ENCODE measurements at places on chromosomes 2 and 18. TPM values are rescaled to one million over a fixed set of nuclear protein-coding genes. Genes with fewer than 3 reads are reported as not detected.

GRCh38 chr2:170237572-170238120 lies 59.7 kb downstream of the MYO3B start:
- no peak overlapping the region for H3K27ac ChIP-seq
- no peaks in the 10 kb centered on the region for H3K36me3 ChIP-seq
- DNase-seq: no peak
- no peak overlapping the region for H3K4me3 ChIP-seq

GRCh38 chr18:36638224-36638623 lies 190.6 kb downstream of the TPGS2 start:
- H3K36me3 ChIP-seq: no peaks in the 10 kb centered on the region
- no peak for DNase-seq
- H3K27me3 ChIP-seq: no peaks in the 10 kb centered on the region
- H3K27ac ChIP-seq: no peak overlapping the region

GRCh38 chr2:172288603-172289002 lies 138.8 kb upstream of the ITGA6 start:
- no peaks in the 10 kb centered on the region for H3K27me3 ChIP-seq
- H3K27ac ChIP-seq: no peak overlapping the region
- H3K36me3 ChIP-seq: no peaks in the 10 kb centered on the region
- H3K4me3 ChIP-seq: no peak overlapping the region

DNA sequence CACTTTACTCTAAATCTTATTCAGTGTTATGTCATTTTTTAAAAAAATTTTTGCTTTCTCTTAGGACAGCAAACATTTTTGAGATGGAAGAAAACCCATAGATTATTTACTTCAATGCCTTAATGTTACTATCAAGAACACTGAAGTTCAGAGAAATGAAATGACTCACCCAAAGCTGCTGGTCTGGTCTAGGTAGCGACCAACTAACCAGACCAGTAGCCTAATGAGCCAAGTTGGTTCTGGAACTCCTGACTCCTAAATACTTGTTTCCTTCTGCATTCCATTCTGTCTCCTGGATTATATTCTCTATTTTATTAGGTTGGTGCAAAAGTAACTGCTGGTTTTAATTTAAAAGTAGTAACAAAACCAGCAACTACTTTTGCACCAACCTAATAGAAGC lies 35.4 kb downstream of the SLC8A1 start:
- H3K4me3 ChIP-seq: no peak overlapping the region
- DNase-seq: no peak

DNA sequence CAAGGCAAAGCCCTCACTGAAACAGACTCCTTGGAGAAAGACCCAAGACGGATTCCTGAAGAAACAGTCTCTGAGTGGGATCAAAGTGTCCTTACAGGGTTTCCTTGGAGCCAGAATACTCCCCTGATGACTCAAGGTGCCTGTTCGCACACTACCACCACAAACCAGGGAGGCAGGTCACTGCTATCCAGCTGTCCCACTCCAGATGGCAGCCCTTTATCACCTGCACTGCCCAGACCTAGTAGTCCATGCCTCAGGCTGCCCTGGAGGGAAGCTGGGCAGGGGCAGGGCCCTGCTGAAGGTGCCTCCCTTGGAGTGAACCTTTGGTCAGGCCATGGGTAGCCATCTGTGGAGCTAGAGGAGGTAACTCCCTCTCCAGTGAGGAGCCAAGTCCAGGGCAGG lies 34.1 kb downstream of the TRABD2A start:
- no peaks in the 10 kb centered on the region for H3K36me3 ChIP-seq
- H3K27me3 ChIP-seq: no peaks in the 10 kb centered on the region
- no peak for DNase-seq

GRCh38 chr2:101492936-101493473 lies 18.1 kb upstream of the RFX8 start:
- no peak overlapping the region for H3K27ac ChIP-seq
- H3K4me3 ChIP-seq: no peak overlapping the region
- no peaks in the 10 kb centered on the region for H3K4me1 ChIP-seq
- H3K36me3 ChIP-seq: no peaks in the 10 kb centered on the region
- no peaks in the 10 kb centered on the region for H3K27me3 ChIP-seq
- DNase-seq: no peak

DNA sequence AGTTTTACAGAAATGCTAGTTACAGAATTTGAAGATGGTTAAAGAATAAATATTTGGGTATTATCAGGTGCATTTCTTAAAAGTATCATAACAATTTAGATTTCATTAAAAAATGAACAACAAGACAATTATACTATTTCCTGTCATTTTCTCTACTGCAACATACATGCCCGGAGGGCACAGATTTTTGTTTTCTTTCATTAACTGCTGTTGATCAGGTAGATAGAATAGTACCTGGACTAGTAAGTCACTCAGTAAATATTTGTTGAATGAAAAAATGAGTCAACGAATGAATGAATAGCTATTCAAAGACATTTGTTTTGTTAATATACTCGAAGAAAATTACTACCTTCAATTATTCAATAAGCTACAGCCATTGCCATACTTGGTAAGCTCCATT lies 531.2 kb upstream of the VRK2 start:
- no peak overlapping the region for H3K4me3 ChIP-seq
- H3K4me1 ChIP-seq: no peaks in the 10 kb centered on the region
- no peaks in the 10 kb centered on the region for H3K36me3 ChIP-seq
- DNase-seq: no peak
- no peaks in the 10 kb centered on the region for H3K27me3 ChIP-seq

- no peaks in the 10 kb centered on the region for H3K27me3 ChIP-seq
- H3K4me3 ChIP-seq: no peak overlapping the region
- no peak for DNase-seq
- H3K4me1 ChIP-seq: no peaks in the 10 kb centered on the region
- no peak overlapping the region for H3K27ac ChIP-seq
Measured at GRCh38 chr2:228793116-228793515, 478.0 kb downstream of the PID1 start.

DNA sequence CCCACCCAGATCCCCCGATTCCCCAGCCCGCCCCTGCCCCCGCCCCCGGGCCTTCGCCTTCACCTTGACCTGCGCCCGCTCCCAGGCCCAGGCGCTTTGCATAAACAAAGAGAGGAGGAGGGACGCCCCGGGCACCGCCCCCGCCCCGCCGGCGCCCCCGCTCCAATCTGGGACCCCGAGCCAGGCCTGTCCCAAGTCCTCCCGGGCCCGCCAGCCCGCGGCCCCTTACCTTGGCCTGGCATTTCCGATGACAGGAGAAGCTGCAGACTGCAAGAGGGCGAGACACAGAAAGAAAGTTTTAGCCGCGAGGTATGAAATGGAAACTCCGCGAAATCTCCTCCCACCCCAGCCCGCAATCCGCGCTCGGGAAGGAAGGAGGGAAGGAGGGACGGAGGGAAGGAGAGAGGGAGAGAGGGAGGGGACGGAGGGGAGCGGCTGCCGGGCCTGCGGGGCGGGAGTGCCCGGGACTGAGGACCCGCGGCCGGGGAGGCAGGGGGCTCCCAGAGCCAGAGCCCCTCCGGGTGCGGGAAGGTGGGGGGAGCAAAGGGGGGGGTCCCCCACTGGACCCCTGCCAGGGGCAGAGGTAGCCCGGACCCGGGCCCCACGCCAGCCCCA lies 24.2 kb downstream of the TNS1 start:
- no peak for DNase-seq
- peak overlapping the region; percentile 56 for H3K27ac ChIP-seq
- peaks cover 10% of the 10 kb centered on the region for H3K36me3 ChIP-seq

DNA sequence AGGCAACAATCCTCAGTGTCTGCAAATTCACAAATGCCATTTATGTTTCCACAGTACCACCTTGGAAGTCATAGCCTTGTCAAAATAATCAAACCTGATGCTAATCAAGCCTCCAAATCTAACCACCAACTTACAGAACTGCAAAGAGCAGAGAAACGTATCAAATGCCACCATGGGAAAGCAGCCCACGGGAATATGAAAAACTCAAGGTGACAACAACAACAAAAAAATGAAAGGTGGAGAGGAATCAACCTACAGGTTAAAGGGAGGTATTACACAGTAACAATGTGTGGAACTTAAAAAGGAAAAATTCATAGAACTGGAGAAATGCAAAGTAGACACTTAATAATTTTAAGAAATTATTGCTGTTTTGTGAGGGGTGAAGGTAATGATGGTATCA lies 46.7 kb downstream of the CD226 start:
- no peaks in the 10 kb centered on the region for H3K36me3 ChIP-seq
- no peaks in the 10 kb centered on the region for H3K27me3 ChIP-seq
- no peak for DNase-seq
- no peaks in the 10 kb centered on the region for H3K4me1 ChIP-seq
- H3K4me3 ChIP-seq: no peak overlapping the region

The PRKAG3 gene
- total RNA-seq: 0.28 TPM

The ALPI gene
- total RNA-seq: not detected

The COL4A3 gene
- 36.7 TPM for total RNA-seq

The AOX1 gene
- total RNA-seq: 56.1 TPM

The UGT1A1 gene
- total RNA-seq: not detected

The ZCCHC2 gene
- total RNA-seq: 33.9 TPM

The SLC16A14 gene
- total RNA-seq: 0.54 TPM

The RAX gene
- total RNA-seq: not detected

The SPATA3 gene
- not detected for total RNA-seq

The GLB1L gene
- 9.1 TPM for total RNA-seq
